ENCODE measurements at places on chromosomes 6 and 20. TPM values are rescaled to one million over a fixed set of nuclear protein-coding genes. Genes with fewer than 3 reads are reported as not detected.

Gene LY6G6C
- total RNA-seq: not detected

Gene DAAM2
- 5.2 TPM for total RNA-seq

Gene MOG
- total RNA-seq: not detected

Gene TRIM10
- total RNA-seq: not detected

Gene MED20
- total RNA-seq: 26.2 TPM

Gene NUP43
- 31.4 TPM for total RNA-seq

Gene ENTPD6
- total RNA-seq: 60.6 TPM

Gene CRISP3
- total RNA-seq: not detected

Gene FAM184A
- 0.49 TPM for total RNA-seq

Gene GSTA2
- total RNA-seq: not detected

Gene EYS
- not detected for total RNA-seq

Gene TMEM244
- not detected for total RNA-seq

Gene SNAP25
- total RNA-seq: 1.9 TPM

Gene MRAP2
- 0.13 TPM for total RNA-seq

Gene ADGB
- total RNA-seq: not detected

Gene MKKS
- 5.1 TPM for total RNA-seq
